ENCODE measurements at places on chromosomes 3 and 15.
A peak's percentile ranks its signal among the peaks of the same experiment; 100 is the strongest.

GRCh38 chr3:185999221-185999620, 61.4 kb upstream of the TRA2B start:
- no peak for DNase-seq

GRCh38 chr3:49722896-49723295, 855 bp downstream of the GMPPB start:
- no peak for DNase-seq

GRCh38 chr3:2993736-2994135, 116.4 kb downstream of the IL5RA start:
- DNase-seq, result no peak

DNA sequence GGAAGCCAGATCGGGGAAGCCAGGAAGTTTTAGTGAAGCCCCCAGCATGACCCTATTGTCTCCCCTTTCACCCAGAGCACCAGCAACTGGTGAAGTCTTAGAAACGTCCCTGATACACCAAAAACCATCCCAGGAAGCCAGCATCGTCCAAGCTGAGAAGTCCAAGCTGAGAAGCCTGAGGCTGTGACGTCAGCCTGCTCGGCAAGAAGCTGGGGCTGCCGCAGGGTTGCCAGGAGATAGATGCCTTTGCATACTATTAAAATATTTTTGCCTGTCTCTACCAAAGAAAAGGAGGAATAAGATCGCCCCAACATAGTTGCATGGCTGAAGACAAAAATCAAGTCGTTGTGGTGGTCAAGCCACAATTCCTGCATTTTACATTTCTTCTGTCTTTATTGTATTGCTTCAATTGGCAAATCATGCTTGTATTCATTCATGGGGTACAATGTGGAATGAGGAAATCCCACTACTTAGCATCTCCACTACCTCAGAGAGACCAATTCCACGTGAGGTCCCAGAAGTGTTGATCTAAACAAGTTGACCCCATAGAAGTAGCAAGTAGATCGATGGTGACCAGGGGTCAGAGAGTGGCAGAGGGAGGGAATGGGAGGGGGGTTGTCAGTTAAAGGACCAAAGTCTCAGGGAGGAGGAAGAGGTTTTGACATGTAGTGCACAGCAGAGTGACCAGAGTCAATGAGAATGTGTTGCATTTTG, 19.6 kb upstream of the EMC3 start:
- no peak for DNase-seq

DNA sequence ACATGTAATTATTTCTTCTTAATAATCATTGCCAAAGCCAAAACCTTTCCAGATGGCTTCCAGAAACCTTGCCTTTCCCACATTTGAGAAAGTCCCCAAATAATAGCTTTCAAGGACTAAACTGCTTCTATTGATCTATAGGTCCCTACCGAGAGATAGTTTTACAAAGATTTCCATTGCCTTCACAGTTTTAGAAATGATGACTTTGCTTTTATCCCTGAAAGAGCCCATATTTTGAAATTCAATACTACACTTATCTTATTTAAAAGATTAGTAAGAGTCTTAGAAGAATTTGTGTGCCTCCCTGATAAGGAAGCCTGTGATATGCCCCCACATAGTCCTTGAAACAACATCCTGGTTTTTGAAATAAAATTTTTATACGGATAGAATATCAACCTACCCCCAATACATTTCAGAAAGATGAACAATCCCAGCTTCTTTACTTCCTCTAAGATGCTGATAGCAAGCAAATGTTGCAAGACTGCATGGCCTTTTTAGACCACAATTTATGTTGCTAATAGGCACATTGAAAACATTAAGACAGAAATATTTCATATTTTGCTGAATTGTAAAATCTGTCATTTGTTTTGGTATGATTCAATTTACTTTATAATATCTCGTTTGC, 146.3 kb downstream of the TMCO5A start:
- DNase-seq, result no peak

DNA sequence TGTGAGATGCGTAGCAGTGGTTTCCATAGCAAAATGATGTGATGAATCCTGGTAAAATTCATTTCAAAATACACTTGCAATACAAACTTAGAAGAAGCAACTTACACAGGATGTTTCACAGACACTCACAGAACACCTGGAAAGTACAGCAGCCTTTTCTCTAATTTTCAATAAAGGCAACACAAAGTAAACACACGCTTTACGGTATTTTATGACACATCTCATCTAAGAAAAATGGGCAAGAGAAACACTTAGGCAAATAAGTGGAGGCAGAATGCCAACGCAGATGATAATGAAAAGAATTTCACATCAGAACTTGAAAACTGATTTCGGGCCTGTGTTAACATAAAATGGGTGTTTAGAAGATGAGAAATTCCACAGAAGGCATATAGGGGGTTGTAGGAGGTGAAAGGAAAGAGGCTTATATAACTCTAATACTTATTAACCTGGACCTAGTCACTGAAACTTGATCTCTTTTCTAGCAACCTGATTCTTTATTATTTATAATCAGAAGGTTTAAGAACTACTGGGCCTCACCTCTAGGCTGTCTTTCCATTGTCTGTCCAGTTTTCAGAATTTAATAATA, 25.6 kb upstream of the MAP3K13 start:
- no peak for DNase-seq

GRCh38 chr3:157718800-157719199, 215.6 kb upstream of the VEPH1 start:
- no peak for DNase-seq

DNA sequence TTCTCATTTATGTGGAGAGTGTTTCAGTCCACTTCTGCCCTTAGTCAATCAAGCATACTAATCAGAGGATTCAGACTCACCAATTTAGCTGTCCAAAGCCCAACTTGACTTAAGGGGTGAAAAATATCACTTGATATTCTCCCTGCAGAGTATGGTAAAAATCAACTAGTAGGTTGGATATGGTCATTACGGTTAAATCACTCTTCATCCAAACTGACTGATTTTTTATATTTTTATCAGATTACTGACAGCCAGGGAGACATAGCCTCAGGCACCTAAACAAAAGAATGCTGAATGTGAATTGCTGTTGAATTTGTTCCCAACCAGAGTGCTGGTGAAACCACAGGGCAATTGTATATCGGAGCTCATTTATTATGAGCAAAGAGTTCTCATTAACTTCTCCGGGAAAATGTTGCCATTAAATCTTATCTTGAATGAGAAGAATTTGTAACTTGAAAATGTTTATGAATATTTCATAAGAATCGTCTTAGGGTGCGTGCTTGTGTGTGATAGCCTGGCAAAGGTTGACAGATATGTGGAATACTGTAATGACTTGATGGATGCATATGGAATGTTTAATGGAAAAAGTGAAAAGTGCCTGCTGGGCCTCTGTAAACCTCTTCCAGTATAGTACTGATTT, 411.2 kb downstream of the NAALADL2 start:
- no peak for DNase-seq

GRCh38 chr3:124261306-124261705, 269.4 kb upstream of the ROPN1 start:
- DNase-seq, result no peak

- DNase-seq, result no peak
Measured at GRCh38 chr3:14141144-14141543, 16.3 kb downstream of the TMEM43 start.

DNA sequence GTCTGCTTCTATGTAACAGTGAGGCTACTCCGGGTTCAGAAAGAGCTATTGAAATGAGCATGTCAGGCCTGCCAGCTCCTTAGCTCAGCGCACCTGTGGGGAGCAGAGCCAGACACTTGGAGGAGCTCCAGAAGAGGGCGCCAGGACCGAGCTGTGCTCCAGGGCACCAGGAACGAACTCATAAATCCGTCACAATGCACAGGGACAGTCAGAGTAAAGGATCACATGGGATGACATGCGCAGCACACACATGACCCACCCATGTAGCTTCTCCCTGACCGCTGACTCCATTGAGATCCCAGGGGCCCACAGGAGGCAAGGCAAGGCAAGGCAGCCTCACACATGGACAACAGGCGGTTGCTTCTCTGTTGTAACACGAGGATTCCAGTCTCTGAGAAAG, 26.0 kb upstream of the GNB5 start:
- DNase-seq, result peak; percentile 22

- DNase-seq, result no peak
Measured at GRCh38 chr3:108505811-108506210, 4.6 kb downstream of the MYH15 start.

DNA sequence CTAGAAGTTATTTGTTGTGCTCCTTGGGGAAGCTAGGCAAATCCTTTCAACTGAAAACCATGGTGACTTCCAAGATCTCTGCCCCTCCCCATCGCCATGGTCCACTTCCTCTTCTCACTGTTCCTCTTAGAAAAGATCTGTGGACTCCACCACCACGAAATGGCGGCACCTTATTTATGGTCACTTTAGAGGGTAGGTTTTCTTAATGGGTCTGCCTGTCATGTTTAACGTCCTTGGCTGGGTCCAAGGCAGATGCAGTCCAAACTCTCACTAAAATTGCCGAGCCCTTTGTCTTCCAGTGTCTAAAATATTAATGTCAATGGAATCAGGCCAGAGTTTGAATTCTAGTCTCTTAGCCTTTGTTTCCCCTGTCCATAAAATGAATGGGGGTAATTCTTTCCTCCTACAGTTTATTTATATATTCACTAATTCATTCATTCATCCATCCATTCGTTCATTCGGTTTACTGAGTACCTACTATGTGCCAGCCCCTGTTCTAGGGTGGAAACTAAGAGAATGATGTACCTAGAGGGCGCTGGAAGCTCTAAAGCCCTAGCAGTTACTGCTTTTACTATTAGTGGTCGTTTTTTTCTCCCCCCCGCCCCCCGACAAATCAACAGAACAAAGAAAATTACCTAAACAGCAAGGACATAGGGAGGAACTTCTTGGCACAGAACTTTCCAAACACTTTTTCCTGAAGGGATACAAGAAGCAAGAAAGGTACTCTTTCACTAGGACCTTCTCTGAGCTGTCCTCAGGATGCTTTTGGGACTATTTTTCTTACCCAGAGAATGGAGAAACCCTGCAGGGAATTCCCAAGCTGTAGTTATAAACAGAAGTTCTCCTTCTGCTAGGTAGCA, 657 bp downstream of the PATL2 start:
- DNase-seq, result peak; percentile 62

DNA sequence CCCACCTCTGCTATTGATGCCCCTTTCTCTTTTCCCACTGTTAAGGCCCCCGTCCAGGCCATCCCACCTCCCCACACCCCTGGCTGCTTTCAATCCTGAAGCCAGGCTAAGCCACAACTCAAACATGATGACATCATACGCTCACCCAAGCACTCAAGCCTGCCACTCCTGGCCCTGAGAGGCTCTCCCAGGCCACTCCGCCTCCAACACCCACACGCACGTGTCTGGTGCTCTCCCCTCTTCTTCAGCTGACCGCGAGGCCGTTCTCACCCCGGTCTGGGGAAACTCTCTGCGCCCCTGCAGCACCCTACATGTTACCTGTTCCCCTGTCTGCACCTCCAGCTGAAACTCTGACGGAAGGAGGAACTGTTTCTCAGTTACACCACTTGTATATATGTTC, 6.2 kb downstream of the ZXDC start:
- DNase-seq, result no peak

GRCh38 chr3:148535001-148535400, 162.7 kb upstream of the AGTR1 start:
- DNase-seq, result no peak

DNA sequence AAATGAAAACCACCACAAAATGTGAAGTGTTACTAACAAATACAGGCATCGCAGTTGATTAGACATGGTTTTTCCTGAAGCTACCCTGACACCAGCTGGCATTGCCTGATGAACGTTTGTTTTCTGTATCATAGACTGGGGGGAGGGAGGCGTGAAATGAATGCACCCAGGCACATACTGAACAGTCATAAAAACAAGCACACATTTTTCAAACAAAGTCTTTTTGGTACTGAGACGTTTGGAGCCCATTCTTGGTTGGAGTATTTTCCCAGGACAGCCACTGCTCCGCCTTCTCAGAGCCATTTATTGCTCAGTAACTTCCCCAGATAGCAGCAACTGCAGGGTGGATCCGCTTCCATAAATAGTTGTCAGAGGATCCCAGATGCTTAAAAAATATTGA, 52.4 kb downstream of the KLF13 start:
- DNase-seq, result no peak

GRCh38 chr3:115699706-115700105, 76.4 kb downstream of the GAP43 start:
- no peak for DNase-seq

DNA sequence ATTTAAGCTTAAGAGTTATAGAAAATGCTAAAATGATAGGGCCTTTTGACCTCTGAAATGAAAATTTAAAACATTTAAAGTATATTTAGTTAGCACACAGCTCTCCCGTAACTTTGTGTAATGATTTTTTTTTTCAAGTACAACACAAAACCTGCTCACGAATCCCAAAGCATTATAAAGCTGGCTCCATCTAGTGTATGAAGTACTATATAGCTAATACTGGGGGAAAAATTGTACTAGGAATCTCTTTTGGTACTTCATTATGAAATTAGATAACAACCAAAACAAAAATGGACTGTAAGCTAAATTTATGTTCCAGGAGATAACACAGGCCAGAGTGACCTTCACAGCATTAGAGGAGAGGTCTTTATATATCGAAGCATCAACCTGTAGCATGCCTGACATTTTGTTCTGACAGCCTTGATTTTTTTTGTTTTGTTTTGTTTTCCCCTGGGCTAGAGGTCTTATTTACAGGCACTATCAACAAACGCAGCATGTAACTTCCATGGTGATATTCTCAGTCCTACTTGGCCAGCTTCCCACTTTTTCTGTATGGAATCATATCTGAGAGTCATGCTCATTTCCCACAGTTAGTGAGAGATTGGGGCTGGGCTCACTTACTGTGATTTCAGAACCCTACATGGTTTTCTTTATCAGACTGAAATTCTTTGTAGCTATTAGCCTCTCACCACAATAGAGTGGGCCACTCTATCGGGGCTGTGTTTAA, 116.3 kb downstream of the MITF start:
- no peak for DNase-seq

GRCh38 chr3:64667887-64668581, 19.8 kb downstream of the ADAMTS9 start:
- DNase-seq, result no peak

- DNase-seq, result no peak
Measured at GRCh38 chr3:184348057-184348382, 10.6 kb downstream of the FAM131A start.

GRCh38 chr15:96670389-96670788, 339.9 kb downstream of the NR2F2 start:
- DNase-seq, result no peak

DNA sequence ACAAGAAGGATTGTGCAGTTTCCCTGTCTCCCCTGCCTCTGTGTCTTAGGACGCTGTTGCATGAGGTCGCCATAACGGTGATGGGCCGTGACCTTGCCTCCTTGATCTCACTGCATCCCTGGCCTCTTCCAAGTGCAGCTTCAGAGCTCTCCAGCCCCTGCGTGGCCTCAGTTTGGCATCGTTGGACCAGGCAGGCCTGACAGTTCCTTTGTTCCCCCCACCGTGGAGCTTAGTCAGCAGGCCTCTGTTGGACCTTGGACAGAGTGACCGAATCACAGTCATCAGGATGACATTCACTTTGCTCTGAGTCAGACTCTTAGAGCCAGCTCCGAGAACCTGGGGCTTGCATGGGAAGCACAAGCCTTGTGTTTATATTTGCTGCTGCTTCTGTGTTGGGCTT, 139.4 kb downstream of the OPA1 start:
- no peak for DNase-seq

GRCh38 chr3:166526881-166527280, 689.7 kb upstream of the BCHE start:
- DNase-seq, result no peak
